ENCODE measurements at places on chromosomes 11 and 22.

DNA sequence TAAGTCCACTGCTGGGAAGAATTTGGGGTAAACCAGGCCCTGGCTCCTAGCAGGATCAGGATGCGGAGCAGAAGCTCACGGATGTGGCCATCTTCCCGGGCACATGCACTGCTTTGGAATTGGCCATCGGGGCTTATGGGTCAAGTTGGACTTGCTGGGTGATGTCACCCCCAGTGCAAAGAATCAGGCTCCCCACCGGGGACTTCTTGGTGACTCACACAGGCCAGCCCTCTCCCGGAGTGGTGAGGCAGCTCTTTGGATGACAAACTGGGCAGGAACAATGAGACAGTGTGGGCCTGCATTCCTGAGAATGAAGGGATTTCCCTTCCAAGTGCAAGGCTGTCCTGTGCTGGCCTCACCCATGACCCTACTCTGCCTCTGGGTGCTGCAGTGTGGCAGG lies 128.8 kb upstream of the ANO1 start:
- DNase-seq = no peak

GRCh38 chr22:41664490-41664889 lies 24.2 kb downstream of the SNU13 start:
- DNase-seq = no peak

- peak; percentile 60 for DNase-seq
Observed at GRCh38 chr11:80958987-80959386, 1518.2 kb upstream of the TENM4 start.

GRCh38 chr11:113462830-113463229 lies 12.4 kb downstream of the DRD2 start:
- no peak for DNase-seq

- peak; percentile 52 for DNase-seq
Observed at GRCh38 chr11:126098204-126098769, 35.6 kb upstream of the CDON start.

- no peak for DNase-seq
Observed at GRCh38 chr11:41403458-41403857, 56.0 kb downstream of the LRRC4C start.

DNA sequence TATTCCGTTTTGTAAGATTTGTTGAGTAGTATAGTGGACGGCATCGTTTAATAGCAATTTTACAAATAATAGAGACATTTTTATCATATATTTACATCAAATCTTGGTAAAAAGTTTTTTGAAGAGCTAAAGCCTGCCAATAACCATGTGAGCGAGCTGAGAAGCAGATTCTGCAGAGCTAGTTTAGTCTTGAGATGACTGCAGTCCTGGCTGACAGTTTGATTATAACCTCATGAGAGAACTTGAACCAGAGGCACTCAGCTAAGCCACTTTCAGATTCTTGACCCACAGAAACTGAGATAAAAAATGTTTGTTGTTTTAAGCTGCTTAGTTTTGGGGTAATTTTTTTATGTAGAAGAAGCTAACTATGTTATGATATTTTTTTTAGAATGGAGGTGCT lies 78.9 kb downstream of the PDE3B start:
- no peak for DNase-seq

DNA sequence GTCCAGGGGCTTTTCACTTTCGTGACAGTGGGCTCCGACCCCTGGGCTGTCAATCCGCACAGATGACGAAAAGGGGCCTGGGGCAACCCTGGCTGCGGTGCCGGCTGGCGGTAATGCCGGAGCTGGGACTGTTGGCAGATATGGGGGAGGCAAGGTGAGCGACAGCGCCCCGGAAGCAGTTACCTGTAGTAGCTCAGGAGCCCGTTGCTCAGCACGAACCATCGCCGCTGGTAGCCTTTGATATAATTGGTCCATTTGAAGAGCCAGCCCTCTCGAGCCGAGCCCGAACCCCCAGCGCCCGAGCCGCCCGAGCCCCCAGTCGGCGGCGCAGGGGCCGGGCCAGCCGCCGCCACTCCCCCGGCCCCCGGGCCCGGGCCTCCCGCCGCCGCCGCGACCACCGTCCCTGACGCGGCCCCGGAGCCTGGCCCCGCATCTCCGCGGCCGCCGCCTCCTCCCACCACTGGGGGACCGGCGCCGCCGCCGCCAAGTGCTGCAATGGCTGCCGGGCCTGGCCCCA lies 396 bp downstream of the OSBP start:
- peak; percentile 12 for DNase-seq

GRCh38 chr11:39365809-39366436 lies 2093.5 kb downstream of the LRRC4C start:
- peak; percentile 56 for DNase-seq

DNA sequence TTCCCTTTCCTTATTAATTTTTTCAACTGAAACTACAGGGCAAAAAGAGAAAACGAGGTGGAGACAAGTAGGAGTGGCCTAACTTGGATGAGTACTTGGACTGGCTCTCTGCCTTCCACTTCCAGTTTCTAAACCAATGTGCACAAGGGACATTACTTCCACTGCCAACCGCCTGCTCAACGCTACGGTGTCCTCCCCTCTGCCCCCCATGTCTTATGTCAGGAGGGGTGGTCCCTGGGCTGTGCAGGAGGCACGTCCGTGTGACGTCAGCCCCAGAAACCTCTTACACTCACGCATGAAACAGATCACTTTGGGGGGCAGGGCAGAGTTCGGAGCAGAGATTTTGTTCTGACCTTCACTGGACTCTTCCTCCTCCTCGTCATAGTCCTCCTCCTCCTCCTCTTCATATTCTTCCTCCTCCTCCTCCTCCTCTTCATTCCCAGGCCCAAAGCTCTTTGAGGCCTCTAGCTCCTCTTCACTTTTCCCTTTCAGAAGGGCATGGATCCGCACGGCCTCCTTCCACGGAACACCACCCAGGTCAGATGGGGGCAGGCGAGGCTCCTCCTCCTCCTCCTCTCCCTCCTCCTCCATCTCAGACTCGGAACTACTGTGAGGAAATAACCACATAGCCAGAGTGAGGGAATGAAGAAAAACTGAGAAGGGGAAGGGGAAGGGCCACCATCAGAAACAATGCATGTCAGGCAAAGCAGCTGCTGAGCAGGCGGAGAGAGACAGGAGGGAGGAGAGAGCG lies 57.4 kb upstream of the BID start:
- no peak for DNase-seq

DNA sequence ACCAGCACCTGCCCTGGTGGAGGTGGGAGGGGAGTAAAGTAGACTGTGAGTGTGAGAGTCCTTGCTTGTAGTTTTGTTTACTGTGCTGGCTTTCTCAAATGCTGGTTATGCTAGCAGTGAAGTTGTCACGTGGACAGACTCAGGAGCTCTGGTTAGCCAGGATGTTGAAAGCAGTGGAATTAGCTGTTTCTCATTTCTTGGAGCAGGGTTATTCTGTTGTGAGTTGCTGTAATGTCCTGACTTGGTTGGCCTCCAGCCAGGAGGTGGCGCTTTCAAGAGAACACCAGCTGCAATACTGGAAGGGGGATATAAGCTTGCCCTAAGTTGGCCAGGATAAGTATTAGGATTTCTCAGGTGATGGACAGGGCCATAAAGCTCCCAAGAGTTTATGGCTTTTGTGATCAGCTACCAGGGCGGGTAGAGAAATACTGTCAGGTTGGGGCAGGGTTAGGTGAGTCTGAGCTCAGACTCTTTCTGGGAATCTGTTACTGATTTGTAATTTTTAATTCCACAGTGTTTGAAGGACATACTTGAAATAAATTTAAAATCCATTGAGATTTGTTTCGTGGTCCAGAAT lies 13.7 kb downstream of the CYP2D6 start:
- no peak for DNase-seq

- DNase-seq = no peak
Observed at GRCh38 chr11:27558401-27558800, 51.8 kb upstream of the LIN7C start.

GRCh38 chr11:117009905-117010605 lies 88.2 kb downstream of the SIK3 start:
- no peak for DNase-seq

- DNase-seq = no peak
Observed at GRCh38 chr11:124657904-124658303, 15.6 kb downstream of the SIAE start.

- DNase-seq = no peak
Observed at GRCh38 chr11:68749229-68750123, 1.8 kb downstream of the TESMIN start.

GRCh38 chr11:15816260-15816871 lies 540.0 kb downstream of the SOX6 start:
- no peak for DNase-seq

DNA sequence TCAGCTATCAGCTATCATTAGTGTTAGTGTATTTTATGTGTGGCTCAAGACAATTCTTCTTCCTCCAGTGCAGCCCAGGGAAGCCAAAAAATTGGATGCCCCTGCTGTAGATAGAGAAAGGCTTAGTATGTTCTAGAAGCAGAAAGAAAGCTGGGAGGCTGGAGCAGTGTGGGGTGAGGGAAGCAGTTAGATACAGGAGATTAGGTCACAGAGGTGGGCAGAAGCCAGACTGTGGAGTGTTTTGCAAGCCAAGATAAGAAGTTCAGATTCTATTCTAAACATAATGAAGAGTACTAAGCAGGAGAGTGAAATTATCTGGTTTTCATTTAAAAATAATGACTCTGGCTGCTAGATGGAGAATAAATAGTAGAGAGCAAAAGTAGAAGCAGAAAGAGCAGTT lies 381.7 kb downstream of the DCDC1 start:
- no peak for DNase-seq

- no peak for DNase-seq
Observed at GRCh38 chr11:76708972-76709660, 38.6 kb upstream of the LRRC32 start.

DNA sequence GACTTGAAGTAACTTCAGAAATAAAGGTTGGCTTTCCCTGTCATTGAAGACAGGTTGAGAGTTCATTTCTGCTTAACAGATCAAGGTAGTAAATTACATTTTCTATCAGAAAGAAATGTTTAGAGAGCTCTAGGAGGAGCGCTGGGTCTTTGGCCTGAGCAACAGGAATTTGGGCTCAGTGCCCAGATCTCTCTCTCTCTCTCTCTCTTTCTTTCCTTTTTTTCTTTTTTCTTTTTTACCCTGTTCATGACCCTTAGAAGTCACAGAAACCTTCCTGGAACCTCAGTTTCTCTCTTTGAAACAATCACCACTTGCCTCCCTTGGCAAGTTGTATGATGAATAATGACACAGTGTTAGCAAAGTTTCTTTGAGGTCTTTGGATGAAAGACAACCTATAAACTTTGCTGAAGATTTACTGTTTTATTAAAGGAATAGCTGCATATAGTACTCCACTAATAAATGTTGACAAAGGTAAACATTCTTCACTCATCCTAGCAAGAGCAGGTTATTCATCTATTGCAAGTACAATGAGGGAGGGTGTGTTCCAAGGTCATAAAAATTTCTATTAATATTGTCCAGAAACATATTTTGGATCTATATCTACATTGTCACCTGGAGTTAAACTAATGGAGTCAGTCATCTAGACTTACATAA lies 35.5 kb upstream of the RASSF10 start:
- DNase-seq = no peak

DNA sequence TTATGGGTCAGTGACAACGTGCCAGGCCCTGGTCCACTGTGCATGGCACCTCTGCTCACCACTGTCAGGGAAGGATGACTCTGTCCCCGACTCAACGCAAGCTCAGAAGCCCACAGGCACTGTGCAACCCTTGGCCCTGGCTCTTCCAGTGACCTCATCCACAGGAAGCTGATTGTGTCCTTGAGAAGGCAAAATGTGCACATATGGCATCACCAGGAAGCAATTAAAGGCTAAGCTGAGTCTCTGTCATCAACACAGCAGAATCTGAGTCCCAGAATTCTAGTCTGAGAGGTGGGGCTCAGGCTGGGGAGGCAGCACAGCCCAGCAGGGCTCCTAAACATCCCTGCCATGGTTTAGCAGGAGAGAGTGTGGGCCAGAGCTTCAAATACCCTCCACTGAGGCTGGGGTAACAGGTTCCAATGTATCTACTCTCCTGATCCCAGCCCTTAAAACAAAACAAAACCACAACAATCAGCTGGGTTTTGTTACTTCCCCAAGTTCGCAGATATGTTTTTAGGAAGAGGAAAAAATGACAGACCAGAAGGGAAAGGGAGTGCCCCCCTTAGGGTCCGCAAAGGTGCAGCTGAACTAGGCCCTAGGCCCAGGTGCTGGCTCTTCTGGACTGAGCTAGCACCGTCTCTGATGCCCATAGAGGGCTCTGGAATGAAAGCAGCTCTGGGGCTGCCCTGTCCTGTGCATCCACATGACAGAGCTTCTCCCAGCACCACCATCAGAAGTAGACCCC lies 33.5 kb upstream of the GNAZ start:
- DNase-seq = no peak

All from SK-N-DZ (cell line).